Germinal center (tissue), 1 donor: ENCODE measurements at places on chromosomes 3 and 15.

DNA sequence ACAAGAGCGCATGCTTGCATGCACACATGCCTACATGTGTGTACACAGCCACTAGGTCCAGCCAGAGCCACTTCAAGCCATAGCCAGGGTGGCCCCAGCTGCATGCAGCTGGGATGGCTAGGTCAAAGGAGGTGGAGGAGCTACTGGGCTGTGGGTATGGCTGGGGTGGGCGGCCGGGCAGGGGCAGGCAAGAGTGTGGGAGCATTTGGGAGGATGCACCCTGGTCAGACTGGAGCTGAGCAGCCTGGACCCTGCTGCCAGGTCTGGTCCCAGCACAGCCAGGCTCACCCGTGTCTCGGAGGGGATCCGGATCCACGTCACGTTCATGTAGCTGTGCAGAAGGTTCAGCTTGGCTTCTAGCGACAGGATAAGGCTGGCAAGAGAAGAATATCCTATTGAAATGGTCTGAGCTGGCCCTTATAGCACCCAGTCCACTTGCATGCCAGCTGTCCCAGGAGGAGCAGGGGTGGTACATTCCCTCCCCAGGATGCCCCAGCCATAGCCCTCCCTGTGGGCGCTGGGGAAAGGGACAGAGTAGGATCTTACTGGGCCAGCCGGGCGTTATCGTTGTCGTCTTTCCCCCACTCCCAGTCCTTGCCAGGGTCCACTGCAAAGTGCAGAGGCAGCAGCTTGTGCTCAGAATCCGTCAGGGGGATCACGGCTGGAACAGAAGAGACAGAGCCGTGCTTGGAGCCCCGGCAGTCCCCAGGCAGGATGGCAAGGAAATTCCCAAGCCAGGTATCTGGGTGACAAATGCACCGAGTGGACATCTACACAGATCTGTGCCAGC is 160.5 kb downstream of the KLF13 start:
- DNase-seq: no peak

- peak; percentile 75 for DNase-seq
These were observed 328.0 kb downstream of the UACA start for GRCh38 chr15:70435369-70435768.

DNA sequence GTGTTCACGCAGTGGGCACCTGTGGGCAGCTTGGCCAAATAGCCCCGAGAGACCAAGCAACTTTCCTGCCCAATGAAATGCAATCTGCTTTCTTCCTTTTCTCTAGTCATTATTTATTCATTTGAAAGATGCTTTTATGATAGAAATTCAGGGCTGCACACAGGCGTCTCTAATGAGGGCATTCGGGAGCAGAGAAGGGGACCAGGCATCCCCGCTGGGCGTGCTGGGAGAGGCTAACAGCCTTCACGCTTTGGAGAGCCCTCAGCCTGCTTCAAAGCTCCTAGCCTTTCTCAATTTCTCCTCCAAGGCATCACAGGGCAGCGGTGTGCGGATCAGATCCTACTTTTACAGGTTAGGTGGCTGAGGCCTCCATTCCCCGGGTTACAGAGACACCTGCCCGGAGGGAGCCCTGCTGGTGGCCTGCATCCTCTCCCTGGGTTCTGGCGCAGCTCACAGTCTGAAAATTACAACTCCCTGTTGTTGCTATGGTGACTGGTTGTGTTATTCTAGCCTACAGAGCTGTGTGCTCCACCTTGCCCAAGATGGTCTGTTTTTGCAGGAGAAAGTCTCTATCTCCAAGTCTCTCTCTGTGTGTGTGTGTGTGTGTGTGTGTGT is 21.8 kb upstream of the KLF13 start:
- no peak for DNase-seq

DNA sequence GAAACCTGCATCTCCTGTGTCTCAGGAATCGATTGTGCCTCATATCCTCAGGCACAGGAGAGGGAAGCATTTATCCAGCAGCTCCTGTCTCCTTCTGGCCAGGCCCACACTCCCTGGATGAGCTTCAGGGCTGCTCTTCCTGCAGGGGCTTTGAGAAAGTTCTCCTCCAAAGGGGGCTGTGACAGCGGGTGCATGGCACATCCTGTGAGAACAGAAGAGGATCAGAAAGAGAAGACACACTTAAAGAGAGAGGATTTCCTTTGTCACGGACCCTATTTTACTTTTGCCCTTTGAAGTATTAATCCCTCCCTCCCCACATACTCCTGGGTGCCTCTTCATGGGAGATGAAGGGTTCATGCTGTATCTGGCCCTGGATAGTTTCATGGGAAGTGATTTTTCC is 46.0 kb downstream of the MFSD1 start:
- DNase-seq: no peak

- DNase-seq: peak; percentile 70
These were observed 14.6 kb upstream of the PLA2G4E start for GRCh38 chr15:42035435-42035761.

GRCh38 chr3:17166369-17166768 is 281.6 kb downstream of the PLCL2 start:
- DNase-seq: no peak

DNA sequence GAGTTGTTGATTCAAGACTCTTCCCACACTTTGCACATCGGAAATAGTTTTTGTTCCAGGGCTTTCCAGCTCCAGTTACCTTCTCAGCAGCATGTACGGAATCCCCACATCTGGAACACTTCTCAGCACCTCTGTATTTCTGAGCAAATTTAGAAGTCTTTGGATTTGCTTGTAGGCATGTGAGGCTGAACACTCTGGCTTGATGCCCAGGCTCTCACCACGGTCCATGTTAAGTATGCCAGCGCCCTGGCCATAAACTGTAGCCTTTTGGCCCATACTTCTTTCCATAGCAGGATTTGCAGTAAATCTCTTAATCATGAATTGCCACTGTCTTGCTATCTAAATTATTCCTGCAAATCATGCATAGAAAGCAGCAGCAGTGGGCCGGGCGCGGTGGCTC is 24.4 kb downstream of the ATP2C1 start:
- no peak for DNase-seq

GRCh38 chr3:185852635-185853034 is 27.8 kb upstream of the IGF2BP2 start:
- no peak for DNase-seq

GRCh38 chr3:44914936-44915335 is 40.5 kb downstream of the TGM4 start:
- no peak for DNase-seq

- no peak for DNase-seq
These were observed 19.3 kb downstream of the UBR1 start for GRCh38 chr15:43086551-43086950.

GRCh38 chr3:141076797-141077571 is 25.8 kb downstream of the SPSB4 start:
- DNase-seq: peak; percentile 15
